ENCODE measurements at places on chromosomes 5 and 9.
A peak's percentile ranks its signal among the peaks of the same experiment; 100 is the strongest.

DNA sequence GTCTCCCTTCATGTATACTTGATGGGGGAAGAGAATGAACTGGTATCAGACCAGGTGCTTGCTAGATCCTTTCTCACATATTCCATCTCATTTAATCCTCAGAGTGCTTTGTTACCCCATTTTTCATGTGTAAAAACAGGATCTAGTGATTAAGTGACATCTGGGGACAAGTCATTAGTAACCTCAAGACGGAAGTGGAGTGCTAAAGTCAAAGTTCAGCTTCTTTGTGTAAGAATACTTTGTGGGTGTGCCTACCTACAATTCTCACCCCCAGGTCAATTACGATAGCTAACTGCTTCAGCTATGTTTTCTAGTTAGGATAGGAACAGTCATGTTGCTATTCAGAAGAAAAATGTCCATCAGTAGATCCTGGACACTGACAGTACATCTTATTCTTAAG, 3.1 kb upstream of the FAM120AOS start:
- DNase-seq = peak; percentile 40

DNA sequence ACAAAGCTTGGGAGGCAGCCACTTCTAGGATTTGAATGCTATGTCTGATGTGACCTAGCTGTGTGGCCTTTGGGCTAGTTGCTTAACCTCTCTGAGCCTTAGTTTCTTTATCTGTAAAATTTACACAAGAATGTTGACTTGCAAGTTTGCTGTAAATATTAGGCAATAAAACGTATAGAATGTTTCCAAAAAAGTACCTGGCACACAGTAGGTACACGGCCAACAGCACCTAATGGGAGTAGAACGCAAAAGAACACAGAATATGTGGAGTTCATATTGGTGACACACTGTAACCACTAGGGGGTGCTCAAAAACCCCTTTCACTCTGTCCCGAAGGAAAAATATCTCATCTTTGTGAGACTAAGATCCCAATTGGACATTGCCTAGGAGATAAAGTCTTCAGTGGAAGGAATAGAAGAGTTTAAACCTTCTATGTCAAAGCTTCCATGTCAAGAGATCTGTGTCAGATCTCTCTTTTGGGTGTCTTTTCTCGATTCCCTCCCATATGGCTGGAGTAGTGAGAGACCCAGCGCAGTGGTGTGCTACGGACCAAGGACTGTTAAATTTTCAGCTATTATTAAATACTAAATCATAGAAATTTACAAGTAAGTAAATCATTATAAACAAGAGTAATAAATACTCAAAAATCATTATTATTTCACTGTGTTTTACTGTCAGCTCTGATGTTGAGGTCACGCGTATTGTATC, 145.4 kb upstream of the RAD23B start:
- no peak for DNase-seq

- no peak for DNase-seq
Measured at GRCh38 chr5:2740876-2741555, 10.5 kb downstream of the IRX2 start.

DNA sequence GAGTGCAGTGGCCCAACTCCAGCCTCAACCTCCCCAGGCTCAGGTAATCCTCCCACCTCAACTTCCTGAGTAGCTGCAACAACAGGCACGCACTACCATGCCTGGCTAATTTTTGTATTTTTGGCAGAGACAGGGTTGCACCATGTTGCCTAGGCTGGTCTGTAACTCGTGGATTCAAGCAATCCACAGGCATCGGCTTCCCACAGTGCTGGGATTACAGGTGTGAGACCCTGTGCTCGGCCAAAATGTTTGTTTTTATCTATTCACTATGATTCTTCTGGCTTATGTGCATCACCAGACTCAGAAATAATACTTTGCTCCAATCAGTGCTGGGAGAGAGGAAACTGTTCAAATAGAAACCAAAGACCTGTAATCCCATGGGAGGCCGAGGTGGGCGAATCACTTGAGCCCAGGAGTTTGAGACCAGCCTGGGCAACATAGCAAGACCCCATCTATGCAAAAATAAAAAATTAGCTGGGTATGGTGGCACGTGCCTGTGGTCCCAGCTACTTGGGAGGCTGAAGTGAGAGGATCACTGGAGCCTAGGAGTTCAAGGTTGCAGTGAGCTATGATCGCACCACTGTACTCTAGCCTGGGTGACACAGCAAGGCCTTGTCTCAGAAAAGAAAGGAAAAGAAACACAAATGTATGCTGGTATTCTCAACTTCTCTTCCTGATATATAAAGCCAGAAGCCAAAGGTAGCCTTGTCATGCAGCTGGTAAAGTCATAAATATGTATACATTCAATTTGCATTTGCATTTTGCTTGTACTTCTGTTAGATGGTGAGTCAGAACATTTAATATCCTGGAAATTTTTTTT, 4.5 kb downstream of the PIP5K1B start:
- no peak for DNase-seq

- DNase-seq = no peak
Measured at GRCh38 chr5:142095035-142095434, 13.5 kb upstream of the NDFIP1 start.

DNA sequence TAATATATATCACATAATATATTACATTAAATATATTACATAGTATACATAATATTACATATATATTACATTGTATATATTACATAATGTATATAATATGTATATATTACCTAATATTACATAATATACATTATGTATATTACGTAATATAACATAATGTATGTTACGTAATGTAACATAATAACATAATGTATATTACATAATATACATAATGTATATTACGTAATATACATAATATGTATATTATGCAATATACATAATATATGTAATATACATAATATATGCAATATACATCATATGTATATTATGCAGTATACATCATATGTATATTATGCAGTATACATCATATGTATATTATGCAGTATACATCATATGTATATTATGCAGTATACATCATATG, 19.1 kb downstream of the CYLC2 start:
- no peak for DNase-seq

GRCh38 chr9:21555911-21556310, 73.8 kb upstream of the IFNE start:
- DNase-seq = no peak

GRCh38 chr5:115810761-115811160, 5.7 kb downstream of the CDO1 start:
- DNase-seq = no peak

- no peak for DNase-seq
Measured at GRCh38 chr9:89804766-89805531, 200.1 kb downstream of the GADD45G start.

GRCh38 chr9:127509955-127510299, 58.6 kb downstream of the LRSAM1 start:
- DNase-seq = no peak

GRCh38 chr9:129836311-129837007, 1.2 kb downstream of the USP20 start:
- DNase-seq = no peak

- DNase-seq = no peak
Measured at GRCh38 chr5:59275510-59276324, 617.8 kb downstream of the PDE4D start.

GRCh38 chr5:132254321-132254977, 3.0 kb upstream of the PDLIM4 start:
- DNase-seq = no peak

- no peak for DNase-seq
Measured at GRCh38 chr9:134666208-134666607, 24.6 kb downstream of the COL5A1 start.

DNA sequence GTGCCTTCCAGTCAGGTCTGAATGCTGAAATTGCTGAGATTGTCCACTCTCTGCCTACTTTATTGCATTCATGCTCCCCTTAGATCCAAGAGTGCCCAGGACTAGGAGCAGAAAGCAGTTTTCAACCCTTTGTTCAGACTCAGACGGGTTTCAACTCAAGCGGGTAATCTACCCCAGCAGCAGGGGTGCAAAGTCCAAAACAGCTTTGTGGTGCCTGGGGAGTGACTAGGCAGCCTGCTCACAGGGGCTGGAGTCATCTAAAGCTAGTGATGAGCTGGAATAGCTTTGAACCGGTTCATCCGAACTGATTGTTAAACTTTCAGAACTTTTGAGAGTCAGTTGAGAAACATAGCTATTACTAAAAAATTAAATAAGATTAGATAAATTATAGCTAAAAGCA, 71.0 kb upstream of the IQGAP2 start:
- DNase-seq = no peak

GRCh38 chr9:14027116-14027800, 286.7 kb downstream of the NFIB start:
- no peak for DNase-seq

- DNase-seq = no peak
Measured at GRCh38 chr5:170655476-170655875, 128.0 kb upstream of the GABRP start.

- DNase-seq = no peak
Measured at GRCh38 chr9:124707666-124708065, 63.4 kb downstream of the NR6A1 start.

GRCh38 chr5:129496864-129497595, 36.9 kb downstream of the ADAMTS19 start:
- DNase-seq = no peak

DNA sequence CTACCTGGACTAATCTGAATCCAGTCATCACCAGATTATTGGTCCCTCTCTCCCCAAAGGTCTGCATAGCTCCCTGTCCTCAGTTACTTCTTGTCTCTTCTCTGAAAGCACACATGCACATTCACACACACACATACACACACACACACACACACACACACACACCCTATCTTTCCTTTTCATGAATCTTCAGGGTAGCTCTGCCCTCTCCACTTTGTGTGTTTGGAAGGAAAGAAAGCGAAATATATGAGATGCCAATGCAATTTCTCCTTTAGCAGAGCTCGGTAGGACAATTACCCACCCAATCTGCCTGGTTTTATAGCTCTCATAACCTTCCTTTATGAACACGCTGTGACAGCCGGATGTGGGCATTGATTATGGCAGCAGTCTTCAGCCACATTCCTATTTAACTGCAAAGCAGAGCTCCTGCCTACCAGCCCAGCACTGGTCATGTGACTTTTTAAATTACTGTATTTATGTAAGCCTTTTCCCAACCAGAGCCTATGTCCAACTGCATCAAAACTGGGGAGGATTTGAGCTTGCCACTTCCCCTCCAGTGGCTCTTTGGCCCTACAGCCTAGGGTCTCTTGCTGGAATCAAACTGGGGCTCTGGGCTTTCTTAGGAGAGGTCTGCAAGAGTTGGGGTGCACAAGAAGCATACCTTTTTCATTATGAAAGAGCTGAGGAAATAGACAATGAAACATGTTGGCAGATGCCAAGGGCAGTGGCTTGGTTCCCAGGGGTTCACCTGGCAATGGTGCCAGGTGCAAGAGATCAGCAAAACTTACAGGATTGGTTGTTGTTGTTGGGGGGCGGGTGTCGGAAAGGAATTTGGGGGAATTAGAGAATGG, 20.8 kb upstream of the MATR3 start:
- DNase-seq = no peak

- DNase-seq = no peak
Measured at GRCh38 chr5:146025114-146025680, 80.2 kb downstream of the PLAC8L1 start.

- peak; percentile 48 for DNase-seq
Measured at GRCh38 chr5:96431376-96432187, 1.5 kb downstream of the PCSK1 start.

DNA sequence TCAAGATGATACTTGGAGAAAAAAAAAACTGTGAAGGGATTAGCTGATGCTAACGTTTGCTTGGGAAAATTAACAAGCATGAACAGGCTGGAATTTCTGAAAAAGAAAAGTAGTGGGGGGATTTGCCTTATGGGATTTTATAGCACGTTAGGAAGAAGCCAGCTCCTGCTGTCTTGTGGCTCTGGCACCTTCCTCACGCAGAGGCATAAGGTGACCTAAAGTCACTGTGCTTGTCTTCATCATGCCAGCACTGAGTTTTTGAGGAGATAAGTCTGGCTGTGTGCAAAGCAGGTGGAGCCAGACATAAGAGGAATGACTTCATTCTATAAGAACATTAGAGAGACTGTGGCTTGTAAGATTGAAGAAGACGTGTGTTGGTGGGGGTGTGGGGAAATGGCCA, 94.4 kb upstream of the MAP1B start:
- DNase-seq = no peak

GRCh38 chr9:450561-450960, 235.9 kb downstream of the DOCK8 start:
- DNase-seq = no peak

GRCh38 chr5:71652349-71652748, 65.2 kb downstream of the MCCC2 start:
- no peak for DNase-seq

- peak; percentile 36 for DNase-seq
Measured at GRCh38 chr5:119435436-119436132, 16.7 kb upstream of the HSD17B4 start.

DNA sequence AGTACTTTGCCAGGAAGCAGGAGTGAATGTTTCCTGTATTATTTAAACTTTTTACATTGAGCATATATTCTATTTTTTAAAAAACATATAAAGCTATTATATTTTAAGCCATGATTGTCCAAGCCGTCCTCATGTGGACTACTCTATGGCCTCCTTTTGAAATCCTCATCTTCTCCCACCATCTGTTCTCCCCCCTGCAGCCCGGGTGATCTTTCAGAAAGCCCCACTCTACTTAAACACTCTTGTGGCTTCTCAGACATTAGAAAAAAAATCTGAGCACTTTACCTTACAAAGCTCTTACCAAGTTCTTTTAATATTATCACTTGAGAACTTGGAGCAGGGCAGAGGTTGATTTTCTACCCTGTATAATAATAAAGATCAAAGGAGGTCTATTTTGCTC, 95.4 kb downstream of the CAVIN4 start:
- DNase-seq = no peak

DNA sequence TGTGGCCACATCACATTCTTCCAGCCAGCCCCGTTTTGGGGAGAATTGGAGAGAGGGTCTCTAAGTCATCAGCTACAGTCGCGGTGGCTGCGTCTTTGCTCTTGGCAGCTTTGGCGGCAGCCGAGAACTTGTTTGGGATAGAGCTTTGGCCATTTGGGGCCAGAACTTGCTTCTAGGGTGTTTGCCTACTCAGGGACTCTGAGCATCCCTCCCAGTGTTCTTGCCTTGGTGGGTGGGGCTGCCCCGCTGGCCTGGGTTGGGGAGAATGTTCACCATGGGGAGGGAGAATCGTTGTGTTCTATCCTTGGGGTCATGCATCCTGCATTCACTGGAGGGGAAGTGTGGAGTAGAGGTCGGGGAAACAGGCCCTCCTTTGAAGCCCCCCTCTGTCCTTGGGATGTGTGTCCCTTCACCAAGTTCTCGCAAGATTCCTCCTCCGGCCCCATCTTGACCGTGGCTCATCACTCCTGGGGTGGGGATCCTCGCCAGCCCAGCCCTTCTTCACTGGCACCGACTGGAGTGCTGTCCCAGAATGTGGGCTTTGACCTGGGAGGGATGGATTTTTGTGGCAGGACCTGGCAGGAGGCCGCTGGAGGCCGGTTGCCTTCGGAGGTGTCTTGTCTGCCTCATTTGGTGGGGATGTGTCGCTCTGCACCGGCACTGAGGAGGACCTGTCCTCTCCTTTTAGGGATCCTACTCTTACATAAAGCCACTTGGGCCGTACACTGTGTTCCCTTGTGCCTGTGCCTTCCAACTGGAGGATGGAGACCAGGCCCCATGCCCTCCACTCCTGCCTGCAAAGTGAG, 3.5 kb downstream of the PHF2 start:
- no peak for DNase-seq

- no peak for DNase-seq
Measured at GRCh38 chr9:103680581-103680980, 413.5 kb upstream of the SMC2 start.

Data from GM06990 (cell line).